ENCODE measurements at places on chromosomes 11 and 22. TPM values are rescaled to one million over a fixed set of nuclear protein-coding genes. Genes with fewer than 3 reads are reported as not detected.

Gene OAF
- 110 TPM for total RNA-seq

Gene DGAT2
- 0.45 TPM for total RNA-seq

Gene TPBGL
- not detected for total RNA-seq

GRCh38 chr11:65428578-65429067, 6.0 kb downstream of the NEAT1 start:
- peak; percentile 65 for DNase-seq
- no peaks in the 10 kb centered on the region for H3K27me3 ChIP-seq
- H3K27ac ChIP-seq = peak overlapping the region; percentile 99
- peaks cover 46% of the 10 kb centered on the region for H3K36me3 ChIP-seq
- peak overlapping the region; percentile 81 for H3K4me3 ChIP-seq

DNA sequence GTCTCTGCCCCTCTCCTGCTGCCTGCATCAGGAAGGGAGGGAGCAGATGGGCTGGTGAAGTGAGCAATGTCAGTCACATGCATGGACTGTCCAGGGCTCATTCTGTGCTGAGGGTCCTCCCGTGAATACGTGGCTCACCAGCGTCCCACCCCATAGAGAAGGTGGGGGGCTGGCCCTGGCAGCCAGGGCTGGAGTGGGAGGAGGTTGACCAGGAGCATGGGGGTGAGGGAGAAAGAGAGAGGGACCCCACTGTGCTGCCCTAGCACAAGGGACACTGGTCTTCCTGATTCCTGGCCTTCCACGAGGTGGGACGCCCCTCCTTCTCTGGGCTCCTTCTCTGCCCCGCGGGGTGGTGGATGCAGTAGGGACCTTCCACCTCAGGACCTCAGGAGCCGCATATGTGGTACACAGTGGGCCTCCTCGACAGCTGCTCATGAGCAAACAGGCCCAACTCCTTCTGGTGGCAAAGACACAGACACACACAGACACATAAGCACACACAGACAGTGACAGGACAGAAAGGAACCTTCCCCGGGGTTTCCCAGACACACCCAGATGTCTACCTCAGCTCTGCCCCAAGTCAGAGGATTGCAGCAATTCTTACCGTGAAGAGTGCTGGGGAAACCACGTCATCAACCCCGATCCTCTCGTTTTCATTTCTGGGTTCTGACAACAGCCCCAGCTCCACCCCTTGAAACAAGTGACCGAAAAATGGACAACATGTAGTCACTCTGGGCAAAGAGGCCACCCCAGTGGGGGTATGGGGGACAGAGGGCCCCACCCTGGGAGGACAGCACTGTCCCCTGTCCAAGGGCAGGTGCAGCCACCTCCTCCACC, 3.6 kb upstream of the APOBEC3A start:
- peaks cover 11% of the 10 kb centered on the region for H3K4me1 ChIP-seq
- peak; percentile 51 for DNase-seq
- no peak overlapping the region for H3K27ac ChIP-seq
- H3K4me3 ChIP-seq = no peak overlapping the region
- no peaks in the 10 kb centered on the region for H3K27me3 ChIP-seq
- H3K36me3 ChIP-seq = no peaks in the 10 kb centered on the region

- H3K27me3 ChIP-seq = no peaks in the 10 kb centered on the region
- H3K36me3 ChIP-seq = no peaks in the 10 kb centered on the region
- no peaks in the 10 kb centered on the region for H3K4me1 ChIP-seq
- DNase-seq = no peak
- H3K4me3 ChIP-seq = no peak overlapping the region
- H3K27ac ChIP-seq = no peak overlapping the region
Observed at GRCh38 chr22:33829546-33830280, 90.6 kb downstream of the LARGE1 start.

DNA sequence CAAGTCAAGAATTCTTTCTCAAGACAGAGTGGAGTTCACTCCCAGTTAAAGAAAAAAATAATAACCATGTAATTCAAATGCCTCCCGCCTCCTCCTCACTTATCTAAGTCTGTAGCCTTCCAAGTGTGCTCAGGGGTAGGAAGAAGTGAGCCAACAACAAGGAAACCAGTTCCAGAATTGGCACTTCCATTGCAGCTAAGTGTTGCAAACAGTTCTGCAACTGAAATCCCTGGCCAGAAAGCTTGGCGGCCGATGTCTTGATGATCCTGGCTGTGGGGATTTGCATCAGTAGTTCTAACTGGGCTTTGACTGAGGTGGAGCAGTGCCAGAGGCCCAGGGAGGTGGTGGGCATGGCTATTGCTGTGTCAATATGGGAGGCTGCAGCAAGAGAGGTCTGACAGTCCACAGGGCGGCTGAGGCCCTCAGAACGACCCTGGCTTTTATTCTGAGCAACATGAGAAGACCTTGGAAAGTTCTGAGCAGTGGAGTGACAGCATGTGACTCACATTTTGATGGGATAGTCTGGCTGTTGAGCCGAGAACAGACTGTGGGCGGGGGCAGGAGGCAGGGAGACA, 19.2 kb downstream of the DHCR7 start:
- DNase-seq = peak; percentile 44
- H3K36me3 ChIP-seq = no peaks in the 10 kb centered on the region
- peaks cover 3% of the 10 kb centered on the region for H3K4me1 ChIP-seq
- H3K4me3 ChIP-seq = no peak overlapping the region
- no peak overlapping the region for H3K27ac ChIP-seq
